ENCODE measurements at places on chromosomes 2 and 18.

GRCh38 chr2:207632575-207633493 lies 7.6 kb upstream of the METTL21A start:
- peak; percentile 32 for DNase-seq

DNA sequence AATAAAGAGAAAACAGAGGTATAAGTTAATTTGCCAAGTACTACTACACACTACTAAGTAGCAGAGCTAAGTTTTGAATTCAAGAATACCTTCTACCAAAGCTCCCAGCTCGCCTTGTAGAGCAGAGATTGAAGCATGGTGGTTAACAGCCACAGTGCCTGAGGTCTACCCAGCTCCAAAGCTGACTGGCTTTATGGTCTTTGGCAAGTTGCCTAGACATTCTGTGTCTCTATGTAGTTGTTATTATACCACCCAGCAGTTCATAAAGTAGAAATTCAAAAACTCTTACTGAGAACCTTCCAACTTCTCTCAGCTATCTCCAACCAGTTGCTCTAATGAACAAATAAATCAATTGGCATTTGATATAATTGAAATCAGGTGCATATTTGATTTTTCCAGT lies 87.8 kb downstream of the PDE11A start:
- DNase-seq, result no peak

DNA sequence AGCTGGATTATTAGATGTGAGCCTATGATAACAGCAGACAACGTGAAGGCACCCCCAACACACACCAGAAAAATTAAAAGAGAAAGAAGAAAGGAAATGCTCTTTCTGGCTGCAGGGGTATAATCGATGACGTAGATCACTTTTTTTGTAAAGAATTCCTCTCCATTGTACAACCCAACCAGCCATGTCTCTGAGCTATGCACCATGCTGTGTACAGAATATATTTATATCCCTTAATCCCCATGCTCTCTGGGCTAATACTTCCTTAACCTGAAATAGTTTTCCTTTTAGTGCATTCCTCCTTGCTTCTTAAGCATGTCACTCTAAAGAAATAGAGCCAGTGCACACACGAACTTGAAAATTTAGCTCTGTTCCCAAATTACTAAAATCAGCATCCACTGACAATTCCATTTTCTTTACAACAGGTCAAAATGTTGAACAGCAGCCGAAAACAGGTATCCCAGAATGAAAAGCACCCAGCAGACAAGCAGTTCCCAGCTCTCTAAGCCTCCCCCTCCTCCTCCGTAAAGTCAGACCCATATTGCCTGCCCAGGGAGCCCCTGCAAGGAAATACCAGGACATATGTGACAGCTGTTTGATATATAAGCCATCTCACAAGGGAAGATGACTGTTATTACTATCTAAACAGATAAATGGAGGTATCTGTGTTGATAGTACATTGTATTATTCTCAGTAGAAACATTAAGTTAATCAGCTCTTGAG lies 247.4 kb upstream of the RAB6C start:
- no peak for DNase-seq

- DNase-seq, result no peak
Observed at GRCh38 chr2:18346344-18346743, 214.1 kb downstream of the RDH14 start.

DNA sequence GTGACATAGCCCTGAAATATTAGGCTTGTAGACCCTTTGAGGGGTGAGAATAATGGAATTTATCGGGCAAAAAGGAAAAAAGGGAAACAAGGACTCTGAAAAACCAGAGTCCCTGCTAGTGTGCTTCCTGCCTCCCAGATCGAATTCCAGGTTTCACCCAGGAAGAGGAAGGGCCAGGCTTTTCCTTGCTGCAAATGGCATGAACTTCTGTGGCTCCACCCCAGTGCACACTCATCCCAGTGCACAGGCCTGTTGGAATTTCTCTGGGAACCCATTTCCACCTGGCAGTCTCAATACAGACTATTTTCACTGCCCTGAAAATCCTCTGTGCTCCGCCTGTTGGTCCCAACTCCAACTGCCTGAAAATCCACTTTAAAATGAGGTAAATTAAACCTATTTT lies 29.9 kb downstream of the C18orf54 start:
- no peak for DNase-seq

- no peak for DNase-seq
Observed at GRCh38 chr18:31901063-31901462, 41.9 kb downstream of the TRAPPC8 start.

DNA sequence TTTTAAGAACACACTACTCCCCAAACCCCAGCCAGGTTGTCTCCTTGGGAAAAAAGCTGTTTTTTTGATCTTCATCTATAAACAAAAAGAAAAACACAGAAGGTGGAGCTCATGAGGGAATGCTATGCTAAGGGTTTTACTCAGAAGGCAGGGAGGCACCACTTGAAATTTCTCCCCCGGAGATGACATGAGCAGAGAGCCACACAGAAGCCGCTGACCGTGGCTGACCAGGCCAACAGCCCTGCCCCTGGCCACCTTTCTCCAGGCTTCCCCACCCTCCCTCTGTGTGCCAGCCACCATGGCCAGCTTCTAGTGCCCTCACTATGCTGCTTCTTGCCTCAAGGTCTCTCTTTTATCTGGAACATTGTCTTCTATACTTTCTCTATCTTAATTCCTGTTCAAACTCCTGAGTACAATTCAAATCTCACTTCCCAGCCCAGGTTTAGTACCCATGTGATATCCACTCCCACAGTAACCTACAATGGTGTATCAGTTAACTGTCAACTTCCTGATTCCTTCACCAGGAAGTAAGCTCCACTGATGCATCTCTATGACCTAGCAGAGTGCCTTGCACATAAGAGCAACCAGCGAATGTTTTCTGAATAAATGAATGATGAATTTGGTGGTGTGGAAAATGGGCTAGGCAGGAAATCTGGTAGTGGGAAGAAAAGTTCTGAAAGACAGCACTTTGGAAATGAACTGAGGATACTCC lies 15.3 kb downstream of the LAPTM4A start:
- no peak for DNase-seq

- DNase-seq, result peak; percentile 9
Observed at GRCh38 chr2:128754246-128754724, 435.6 kb upstream of the HS6ST1 start.

GRCh38 chr2:172889768-172890430 lies 154.3 kb downstream of the RAPGEF4 start:
- DNase-seq, result no peak

DNA sequence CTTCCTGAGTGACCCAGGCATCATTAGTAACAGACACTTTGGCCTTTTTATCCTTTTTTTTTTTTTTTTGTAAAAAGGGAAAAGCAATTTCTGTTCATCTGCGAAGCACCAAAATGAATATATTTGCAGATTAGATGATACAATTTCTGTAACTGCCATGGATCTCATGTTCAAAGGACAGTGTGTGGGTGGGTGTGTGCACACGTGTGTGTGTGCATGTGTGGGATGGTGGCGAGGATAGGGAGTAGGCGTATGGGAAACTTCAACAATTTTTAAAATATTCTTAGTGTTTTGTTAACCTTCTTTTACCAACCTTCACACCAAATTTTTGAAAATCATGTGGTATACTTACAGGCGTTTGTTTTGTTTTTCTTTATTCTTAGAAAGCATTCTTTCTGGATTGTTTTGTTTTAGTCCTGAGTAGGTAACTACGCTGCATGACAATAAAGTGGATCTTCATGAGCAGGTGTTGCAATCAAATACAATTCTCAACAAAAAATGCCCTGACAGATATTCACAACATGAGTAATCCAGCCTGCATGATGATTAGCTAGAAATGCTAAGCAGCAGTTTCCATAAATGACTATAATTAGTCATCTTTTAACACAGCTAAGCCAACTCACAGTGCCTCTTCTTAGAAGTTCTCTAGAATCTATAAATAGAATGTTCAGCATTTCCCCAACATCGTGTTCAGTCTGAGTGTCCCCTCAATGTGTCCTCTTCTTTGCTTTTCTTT lies 53.5 kb upstream of the RMDN2 start:
- peak; percentile 93 for DNase-seq

GRCh38 chr2:173884025-173884802 lies 81.0 kb downstream of the SP3 start:
- peak; percentile 4 for DNase-seq

GRCh38 chr2:1685957-1686783 lies 58.1 kb downstream of the PXDN start:
- no peak for DNase-seq

DNA sequence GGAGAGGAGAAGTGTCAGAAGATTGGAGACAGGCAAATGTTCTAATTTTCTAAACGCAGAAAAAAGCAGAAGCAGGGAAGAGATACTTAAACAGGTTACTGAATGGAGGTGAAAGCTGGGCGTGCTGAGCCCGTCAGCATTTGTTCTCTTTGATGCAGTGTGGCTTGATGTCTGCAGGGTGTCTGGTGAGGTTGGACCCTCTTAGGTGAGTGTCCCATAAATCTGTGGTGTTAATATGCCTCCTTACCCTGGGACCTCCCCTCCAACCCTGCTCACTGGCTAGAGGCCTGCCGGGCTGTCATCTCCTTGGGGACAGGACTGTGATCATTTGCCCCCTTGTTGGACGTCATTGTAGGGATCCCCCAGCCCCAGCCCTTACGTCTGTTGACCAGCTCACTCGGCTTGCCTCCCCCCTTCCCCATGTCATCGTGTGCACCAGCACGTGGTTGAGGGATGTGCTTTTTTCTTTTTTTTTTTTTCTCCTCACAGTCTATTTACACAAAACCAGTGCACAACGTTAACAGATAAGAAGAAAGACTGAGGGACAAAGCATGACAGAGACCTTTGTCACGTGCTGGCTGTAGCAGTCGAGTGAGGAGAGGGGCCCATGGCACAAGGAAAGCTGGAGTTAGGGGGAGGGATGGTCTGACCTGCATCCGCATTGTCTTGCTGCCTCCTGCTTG lies 56.4 kb downstream of the NCK2 start:
- no peak for DNase-seq

DNA sequence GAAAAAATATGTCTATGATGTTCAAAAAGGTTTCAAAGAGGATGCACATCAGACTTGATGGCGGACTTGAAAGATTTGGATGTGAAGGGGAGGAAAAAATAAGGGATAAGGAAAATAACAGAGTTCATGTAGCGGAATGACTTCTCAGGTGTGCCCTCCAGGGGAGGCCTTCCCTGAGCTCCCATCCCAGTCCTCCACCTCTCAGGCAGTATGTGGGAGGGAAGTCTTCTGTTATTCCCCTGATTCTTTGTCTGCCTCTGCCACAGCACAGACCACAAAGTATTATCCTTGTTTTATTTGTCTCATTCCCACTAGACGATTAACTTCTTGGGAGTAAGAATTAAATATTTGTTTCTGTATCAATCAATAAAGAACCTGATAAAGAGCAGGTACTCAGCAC lies 17.7 kb downstream of the COL5A2 start:
- DNase-seq, result no peak

DNA sequence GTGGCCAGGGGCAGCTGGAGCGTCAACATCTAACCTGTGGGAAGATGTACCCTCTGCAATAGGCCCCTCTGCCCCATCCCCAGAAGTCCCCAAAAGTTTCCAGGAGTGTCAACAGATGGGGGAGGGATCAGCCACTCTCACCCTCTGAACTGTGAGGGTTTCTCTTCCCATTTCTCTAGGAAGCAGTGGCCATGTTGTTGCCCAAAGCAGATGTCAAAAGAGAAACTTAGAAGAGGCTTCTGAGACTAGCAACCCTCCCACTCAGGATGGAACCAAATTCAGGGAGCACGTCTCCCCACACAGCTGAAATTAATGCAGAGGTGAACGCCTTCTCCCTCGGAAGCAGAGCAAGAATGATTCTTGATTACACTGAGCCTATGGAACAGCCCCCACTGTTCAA lies 70.3 kb downstream of the ARL4C start:
- DNase-seq, result no peak

- DNase-seq, result no peak
Observed at GRCh38 chr2:4020153-4020552, 316.8 kb downstream of the DCDC2C start.

DNA sequence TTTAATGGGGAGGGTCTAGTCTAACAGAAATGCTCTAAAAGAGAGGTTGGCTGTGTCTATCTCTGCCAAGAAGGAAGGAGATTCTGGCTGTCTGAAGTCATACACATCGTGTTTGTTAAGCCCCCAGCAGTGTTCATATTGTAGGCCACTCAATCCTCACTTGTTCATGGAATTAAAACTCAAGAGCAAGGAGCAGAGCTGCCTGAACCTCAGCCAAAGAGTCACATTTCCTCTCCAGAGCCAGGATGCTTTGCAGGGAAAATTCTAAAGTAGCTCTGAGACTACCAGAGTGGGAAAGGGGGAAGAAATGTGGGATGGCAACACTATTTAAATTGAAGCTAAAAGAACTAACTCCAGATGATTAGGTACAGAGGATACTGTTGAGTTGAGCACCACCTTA lies 190.7 kb upstream of the CXCR4 start:
- DNase-seq, result no peak

GRCh38 chr18:79218605-79219190 lies 149.5 kb downstream of the ATP9B start:
- DNase-seq, result no peak

DNA sequence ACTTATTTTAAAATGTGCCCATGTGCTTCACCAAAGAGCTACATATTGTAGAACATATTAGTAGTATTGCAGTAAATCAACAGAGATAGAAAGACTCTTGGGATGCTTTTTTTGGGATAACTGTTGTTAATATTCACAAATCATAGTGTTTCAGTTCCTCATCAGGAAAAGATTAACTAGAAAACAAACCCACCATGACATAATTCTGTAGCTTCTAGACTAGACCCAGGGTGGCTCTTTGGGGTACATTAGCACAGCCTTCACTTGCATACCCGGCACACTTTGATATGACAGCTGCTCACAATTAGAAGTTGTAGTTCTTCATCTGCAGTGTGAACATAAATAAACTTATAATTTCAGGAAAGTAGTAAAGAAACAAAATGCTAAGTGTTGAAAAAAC lies 154.2 kb downstream of the ATP9B start:
- no peak for DNase-seq

GRCh38 chr2:27428978-27429541 lies 629 bp downstream of the NRBP1 start:
- peak; percentile 85 for DNase-seq

GRCh38 chr2:14978845-14979244 lies 346.3 kb downstream of the LRATD1 start:
- DNase-seq, result no peak

- DNase-seq, result peak; percentile 50
Observed at GRCh38 chr2:26922405-26923188, 47.8 kb upstream of the MAPRE3 start.

- no peak for DNase-seq
Observed at GRCh38 chr2:174300114-174300513, 34.6 kb upstream of the SP9 start.

DNA sequence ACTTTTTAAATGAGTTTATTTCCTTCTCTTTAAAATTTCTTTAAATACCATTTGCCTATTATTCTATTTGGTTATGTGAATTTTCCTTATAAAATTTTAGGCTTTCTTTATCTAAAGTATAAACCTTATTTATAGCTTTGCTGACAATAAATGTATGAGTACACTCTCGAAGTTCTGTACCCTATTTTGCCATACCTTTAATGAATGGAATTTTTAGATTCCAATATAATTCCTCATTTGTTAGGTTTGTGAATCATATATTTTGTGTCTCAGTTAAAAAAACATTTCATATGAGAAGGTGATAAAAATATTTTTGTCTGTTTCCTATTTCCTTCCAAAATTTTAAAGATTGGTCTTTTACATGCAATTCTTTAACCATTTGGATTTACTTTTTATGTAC lies 427.4 kb upstream of the SLC8A1 start:
- DNase-seq, result no peak
